Endothelial cell of umbilical vein (primary cell): ENCODE measurements at places on chromosomes 7 and 10. TPM values are rescaled to one million over a fixed set of nuclear protein-coding genes. Genes with fewer than 3 reads are reported as not detected.

- DNase-seq = no peak
Observed at GRCh38 chr7:73974101-73974947, 53.6 kb upstream of the ELN start.

The ABCA13 gene
- polyA plus RNA-seq = 0.01 and 0.05 TPM in 2 replicates

The TUBB8 gene
- polyA plus RNA-seq = 0.18 and 0.45 TPM in 2 replicates

DNA sequence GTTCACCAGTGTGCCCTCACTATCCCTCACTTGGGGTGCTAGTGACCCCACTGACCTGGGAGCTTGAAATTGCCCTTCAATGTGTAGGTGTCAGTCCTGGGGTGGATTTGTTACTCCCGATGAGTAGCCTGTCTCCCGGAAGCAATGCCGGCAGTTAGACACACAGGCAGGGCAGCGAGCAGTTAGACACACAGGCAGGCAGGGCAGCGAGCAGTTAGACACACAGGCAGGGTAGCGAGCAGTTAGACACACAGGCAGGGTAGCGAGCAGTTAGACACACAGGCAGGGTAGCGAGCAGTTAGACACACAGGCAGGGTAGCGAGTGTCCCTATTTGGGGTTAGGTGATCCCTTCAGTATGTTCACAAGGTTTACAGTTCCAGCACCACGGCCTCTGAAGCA is 44.0 kb downstream of the VWA2 start:
- no peak for DNase-seq

GRCh38 chr7:152527610-152528032 is 91.8 kb upstream of the KMT2C start:
- DNase-seq = no peak

The NUTM2A gene
- 0.36 and 0.75 TPM in 2 replicates for polyA plus RNA-seq

The HOGA1 gene
- 0.44 and 0.48 TPM in 2 replicates for polyA plus RNA-seq

GRCh38 chr7:1642291-1642731 is 27.8 kb upstream of the ELFN1 start:
- DNase-seq = no peak

DNA sequence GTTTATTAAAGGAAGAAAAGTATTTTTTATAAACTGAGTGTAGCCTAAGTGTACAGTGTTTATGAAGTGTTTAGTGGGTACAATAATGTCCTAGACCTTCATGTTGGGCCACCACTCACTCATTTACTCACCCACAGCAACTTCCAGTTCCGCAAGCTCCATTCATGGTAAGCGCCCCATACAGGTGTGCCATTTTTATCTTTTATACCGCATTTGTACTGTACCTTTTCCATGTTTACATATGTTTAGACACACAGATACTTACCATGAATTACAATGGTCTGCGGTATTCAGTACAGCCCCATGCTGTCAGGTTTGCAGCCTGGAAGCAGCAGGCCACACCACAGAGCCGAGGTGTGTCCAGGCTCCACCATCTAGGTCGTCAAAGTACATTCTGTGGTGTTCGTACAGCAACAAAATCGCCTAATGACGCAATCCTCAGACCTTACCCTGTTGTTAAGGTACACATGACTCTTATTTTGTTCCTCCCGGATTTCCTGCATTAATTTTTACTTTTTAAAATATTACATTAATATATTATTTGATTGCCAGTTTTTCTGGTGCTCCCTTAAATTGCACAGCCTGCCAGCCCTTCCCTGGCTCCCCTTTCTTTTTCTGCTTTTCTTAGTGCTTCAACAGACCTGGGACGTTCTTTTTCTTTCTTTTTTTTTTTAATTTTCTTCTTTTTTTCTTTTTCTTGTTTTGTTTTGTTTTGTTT is 881 bp upstream of the SSBP1 start:
- DNase-seq = peak; percentile 26
